A549 treated with Hydrocortisone at 1 μM for 4 hours (cell line): ENCODE measurements at places on chromosomes 3 and 15. TPM values are rescaled to one million over a fixed set of nuclear protein-coding genes. Genes with fewer than 3 reads are reported as not detected.

PHLDB2 gene
- 12.7 to 23.3 TPM (median 18.7 TPM) in 5 replicates for total RNA-seq

SPRED1 gene
- 7.6 to 9.6 TPM (median 8.2 TPM) in 5 replicates for total RNA-seq

RTP4 gene
- not detected in 5 replicates for total RNA-seq

CCR1 gene
- not detected in 5 replicates for total RNA-seq

KLF15 gene
- total RNA-seq = 0.52 to 0.81 TPM (median 0.73 TPM) in 5 replicates

CAMKV gene
- 0.18 to 0.35 TPM (median 0.24 TPM) in 5 replicates for total RNA-seq

GABRB3 gene
- 60.1 to 88.7 TPM (median 74.5 TPM) in 5 replicates for total RNA-seq

UCN2 gene
- total RNA-seq = 6.8 to 8.3 TPM (median 7.9 TPM) in 5 replicates

SYNM gene
- 29.6 to 39.7 TPM (median 32.3 TPM) in 5 replicates for total RNA-seq

CTXND1 gene
- total RNA-seq = 0.01 TPM in 1 of 5 replicates, not detected in the others

SATB1 gene
- 0.06 to 0.09 TPM in 2 of 5 replicates, not detected in the others for total RNA-seq

IL17RC gene
- 27.3 to 35.3 TPM (median 31.1 TPM) in 5 replicates for total RNA-seq

CD86 gene
- 0.05 TPM in 1 of 5 replicates, not detected in the others for total RNA-seq

GABRG3 gene
- total RNA-seq = 0.24 to 0.62 TPM (median 0.48 TPM) in 5 replicates

TTLL13 gene
- 0.03 to 0.18 TPM (median 0.14 TPM) in 5 replicates for total RNA-seq

HTR3D gene
- total RNA-seq = not detected in 5 replicates
